ENCODE measurements at places on chromosomes 12 and 14.

DNA sequence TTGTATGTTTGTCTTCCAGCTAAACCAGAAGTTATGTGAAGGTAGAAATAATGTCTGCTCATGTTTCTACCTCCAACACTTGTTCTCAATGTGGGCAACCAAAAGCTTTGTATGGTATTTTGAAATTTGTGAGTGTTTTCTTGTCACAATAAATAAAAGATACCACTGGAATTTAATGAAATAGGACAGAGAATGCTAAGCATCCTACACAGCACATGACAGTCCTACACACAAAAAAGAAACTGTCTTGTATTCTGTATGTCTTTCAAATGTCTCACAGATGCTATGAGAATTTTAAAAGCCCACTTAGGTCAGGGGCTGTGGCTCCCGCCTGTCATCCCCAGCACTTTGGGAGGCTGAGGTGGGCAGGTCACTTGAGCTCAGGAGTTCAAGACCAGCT lies 68.9 kb downstream of the RALGAPA1 start:
- no peak for DNase-seq

DNA sequence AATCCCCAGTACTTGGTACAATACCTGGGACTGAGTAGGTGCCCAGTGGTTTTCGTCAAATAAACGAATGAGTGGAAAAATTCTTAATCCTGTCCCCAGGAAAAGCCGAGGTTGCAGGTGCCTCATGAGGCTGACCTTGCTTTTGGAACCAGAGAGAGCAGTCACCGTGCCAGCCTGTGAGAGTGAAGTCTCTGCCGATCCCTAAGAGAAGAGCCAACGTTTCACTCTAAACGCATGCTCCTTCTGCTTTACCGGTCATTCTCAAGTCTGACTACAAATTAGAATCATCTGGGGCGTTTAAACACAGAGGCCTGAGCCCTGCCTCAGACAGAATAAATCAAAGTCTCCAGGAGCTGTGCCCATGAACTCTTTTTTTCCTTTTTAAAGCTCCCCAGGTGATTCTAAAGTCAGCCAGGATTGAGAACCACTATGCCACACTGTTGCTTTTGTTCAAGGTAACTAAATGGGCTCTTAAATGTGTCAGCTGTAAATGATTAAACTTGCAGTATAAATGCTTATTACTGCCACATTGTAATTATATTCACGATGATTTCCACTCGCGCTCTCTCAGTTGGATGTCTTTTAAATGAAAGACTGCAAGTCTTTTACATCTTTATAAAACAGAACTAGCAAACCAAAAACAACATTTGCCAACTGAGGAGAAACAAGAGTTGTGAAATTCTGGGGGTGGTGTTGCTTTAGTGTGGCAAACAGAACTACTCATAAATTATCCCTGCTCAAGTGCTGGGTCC lies 26.9 kb downstream of the TCP11L2 start:
- DNase-seq = no peak

- no peak for DNase-seq
These were observed 194.2 kb downstream of the ADGRD1 start for GRCh38 chr12:131147894-131148293.

GRCh38 chr14:103738166-103738565 lies 22.6 kb downstream of the ZFYVE21 start:
- no peak for DNase-seq

GRCh38 chr12:113405694-113406093 lies 2.0 kb upstream of the SDS start:
- no peak for DNase-seq

GRCh38 chr12:44717612-44718011 lies 158.5 kb downstream of the NELL2 start:
- no peak for DNase-seq

- no peak for DNase-seq
These were observed 3.0 kb upstream of the PIANP start for GRCh38 chr12:6703631-6704030.

DNA sequence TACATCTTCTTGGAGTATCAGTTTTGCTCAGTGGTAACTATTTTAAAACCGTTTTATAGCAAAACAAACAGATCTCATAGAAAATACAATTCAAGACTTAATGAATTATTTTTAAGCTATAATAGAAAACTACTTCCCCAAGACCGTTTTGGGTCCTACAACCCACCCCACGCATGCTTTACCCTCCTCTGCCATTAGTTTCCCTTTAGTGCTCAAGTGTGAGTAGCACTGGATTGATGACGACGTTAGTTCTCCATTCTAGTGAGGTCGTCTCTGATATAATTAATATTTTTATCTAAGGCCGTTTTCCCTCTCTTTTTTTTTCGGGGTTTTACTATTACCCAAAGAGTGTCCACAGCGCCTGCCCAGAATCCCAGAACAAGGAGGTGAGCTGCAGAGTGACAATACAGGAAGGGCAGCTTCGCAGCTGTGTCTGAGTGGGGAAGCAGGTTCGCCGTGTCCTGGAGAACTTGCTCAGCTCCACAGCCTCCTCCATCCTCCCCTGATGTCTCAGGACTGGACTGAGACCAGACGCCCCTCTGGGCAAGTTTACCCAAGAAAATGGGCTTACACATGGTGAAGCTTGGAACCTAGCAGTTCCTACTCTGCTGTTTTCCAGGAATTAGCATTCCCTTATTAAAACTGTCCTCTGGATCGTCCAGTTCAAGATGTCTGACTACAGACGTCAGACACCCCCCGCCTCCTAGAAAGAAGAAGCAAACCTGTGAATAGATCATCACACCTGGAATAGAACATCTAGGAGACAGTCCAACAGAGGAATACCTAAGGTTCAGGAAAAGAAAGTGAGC lies 31.9 kb upstream of the MON2 start:
- no peak for DNase-seq

GRCh38 chr12:117468016-117468415 lies 106.6 kb upstream of the NOS1 start:
- no peak for DNase-seq

- no peak for DNase-seq
These were observed 84.9 kb downstream of the RTN1 start for GRCh38 chr14:59785629-59786028.

- no peak for DNase-seq
These were observed 9.8 kb downstream of the GALNT4 start for GRCh38 chr12:89514751-89515150.

- no peak for DNase-seq
These were observed 23.2 kb downstream of the TTC9 start for GRCh38 chr14:70664698-70665447.

GRCh38 chr12:17028348-17028747 lies 422.4 kb upstream of the LMO3 start:
- no peak for DNase-seq

GRCh38 chr14:103862393-103862782 lies 15.0 kb upstream of the PPP1R13B start:
- no peak for DNase-seq

- no peak for DNase-seq
These were observed 76.8 kb downstream of the TSPAN9 start for GRCh38 chr12:3154006-3154405.

- no peak for DNase-seq
These were observed 31.4 kb downstream of the DCP1B start for GRCh38 chr12:1972856-1973317.

DNA sequence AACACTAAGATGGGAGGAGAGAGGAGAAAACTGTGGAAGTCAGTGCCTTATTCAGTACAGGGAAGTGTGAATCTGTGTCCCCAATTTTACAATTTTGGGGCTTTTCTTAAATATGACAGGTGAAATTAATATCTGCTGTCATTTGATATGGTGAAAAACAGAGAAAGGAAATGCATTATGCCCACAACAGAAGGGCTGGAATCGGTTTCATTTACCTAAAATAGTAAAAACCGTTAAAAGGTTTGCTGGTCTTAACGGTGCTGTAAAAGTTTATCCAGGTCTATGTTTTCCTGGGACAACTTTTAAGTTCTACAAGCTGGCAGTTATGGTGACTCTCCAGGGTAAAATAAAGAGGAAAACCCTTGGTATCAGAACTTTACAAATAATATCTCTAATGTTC lies 310.8 kb downstream of the FUT8 start:
- no peak for DNase-seq

GRCh38 chr12:6193853-6194815 lies 6.1 kb upstream of the CD9 start:
- DNase-seq = no peak

DNA sequence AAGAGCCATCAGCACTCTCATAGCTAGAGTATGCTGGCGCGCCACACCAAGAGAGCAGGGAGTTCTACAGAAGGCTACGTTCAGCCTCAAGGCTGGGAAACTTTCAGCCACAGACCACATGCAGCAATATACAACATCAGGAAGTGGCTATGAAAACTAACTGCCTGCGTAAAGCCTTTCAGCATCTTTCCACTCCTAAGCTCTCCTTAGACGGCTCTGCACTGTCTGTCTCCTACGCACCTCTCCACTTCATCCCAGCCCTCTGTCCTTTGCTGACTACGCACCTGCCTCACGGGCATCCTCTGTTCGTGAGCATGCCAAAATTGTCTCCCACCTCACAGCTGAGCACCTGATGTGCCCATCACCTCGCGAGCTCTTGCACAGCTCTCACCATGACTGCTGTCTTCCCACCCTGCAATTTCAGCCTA lies 9.7 kb downstream of the MPHOSPH9 start:
- no peak for DNase-seq

DNA sequence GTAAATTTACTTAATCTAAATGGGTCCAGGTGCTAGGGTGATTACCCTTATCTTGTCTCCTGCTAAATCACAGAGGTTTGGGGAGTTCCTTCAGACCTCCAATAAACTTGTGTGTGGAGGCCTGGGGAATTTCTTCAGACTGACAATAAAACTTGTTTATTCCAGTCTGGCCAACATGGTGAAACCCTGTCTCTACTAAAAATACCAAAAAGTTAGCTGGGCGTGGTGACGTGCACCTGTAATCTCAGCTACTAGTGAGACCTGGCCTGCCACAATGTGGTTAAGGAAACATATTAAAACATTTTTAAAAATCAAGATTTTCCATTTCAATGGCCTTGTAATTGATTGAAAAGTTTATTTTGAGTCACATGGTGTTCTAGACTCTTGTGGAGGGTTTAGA lies 126.9 kb upstream of the FGD4 start:
- no peak for DNase-seq

DNA sequence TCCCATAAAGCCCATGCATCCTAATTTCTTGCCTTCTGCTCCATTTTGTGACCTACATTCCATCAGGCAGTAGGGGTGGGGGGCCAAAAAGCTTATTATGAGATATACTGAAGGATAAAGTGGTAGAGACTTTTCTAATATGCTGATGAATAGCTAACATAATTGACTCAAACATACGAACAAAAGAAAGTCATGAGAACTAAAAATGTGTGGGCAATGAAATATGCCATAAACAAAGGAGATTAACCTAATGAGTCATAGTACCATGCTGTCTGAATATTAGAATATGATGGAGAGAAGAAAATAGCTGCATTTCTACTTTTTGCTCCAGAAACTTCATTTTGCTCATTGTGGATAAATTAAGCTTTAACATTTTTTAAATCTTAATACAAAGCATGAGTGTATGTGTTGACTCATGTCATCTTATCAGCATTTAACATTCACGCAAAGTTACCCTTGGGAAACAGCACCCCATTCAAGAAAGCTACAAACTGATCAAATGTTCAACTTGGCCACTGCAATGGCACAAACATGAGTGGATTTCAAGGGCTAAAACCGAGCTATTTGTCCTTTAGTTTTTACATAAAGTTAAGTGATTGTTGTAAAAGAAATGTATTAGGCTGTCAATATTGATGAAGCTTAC lies 64.0 kb upstream of the DIO2 start:
- DNase-seq = no peak

GRCh38 chr14:32379447-32379846 lies 50.3 kb downstream of the AKAP6 start:
- no peak for DNase-seq

DNA sequence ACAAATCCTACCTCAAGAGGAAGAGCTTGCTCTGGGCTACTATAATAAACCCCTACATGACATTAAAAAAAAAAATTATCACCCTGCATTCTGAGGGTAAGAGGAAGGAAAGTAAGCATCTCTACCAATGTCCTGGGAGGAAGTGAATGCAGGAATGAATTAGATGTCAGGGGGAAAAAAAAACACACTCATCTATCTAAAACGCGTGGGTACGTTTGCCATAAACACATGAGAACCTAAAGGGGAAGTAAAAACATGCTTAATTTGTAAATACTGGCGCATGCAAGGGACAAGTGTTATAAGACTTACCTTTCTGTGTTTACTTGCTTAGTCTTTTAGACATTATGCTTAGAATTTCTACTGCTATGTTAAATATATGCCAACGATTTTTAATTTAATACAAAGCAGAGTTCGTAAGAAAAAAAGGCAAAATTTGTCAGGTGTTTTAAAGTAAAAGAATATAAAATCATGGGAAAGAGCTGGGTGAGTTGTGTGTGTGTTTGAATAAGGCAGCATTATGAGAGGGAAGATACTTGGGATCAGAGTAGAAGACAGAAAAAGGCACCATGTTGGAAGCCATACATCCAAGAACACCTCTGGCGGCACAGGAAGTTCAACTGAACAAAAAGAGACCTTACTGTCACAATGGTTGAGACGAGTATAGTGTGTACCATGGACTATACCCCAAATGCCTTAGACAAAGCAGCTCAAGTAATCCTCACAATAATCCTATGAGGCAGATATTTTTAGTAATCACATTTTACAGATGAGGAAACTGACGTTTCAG lies 1.5 kb downstream of the TMED8 start:
- no peak for DNase-seq

DNA sequence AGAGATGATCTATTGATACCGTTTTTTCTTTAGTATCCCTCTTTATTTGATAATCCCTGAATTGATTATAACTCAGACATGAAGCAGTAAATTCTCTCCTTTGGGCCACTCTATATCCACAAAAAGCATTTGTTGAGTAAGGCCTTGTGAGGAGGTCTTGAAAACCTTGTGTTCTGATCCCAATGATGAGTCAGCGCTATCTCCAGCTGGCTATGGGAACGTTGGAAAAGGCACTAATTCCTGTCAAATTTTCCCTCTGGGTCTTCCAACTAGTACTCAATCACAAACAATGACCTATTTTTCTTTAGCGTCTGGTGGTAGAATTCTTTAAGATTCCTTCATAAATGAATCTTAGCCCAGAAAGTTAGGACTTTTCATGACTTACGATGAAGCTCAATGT lies 168.4 kb upstream of the LRIG3 start:
- DNase-seq = no peak

DNA sequence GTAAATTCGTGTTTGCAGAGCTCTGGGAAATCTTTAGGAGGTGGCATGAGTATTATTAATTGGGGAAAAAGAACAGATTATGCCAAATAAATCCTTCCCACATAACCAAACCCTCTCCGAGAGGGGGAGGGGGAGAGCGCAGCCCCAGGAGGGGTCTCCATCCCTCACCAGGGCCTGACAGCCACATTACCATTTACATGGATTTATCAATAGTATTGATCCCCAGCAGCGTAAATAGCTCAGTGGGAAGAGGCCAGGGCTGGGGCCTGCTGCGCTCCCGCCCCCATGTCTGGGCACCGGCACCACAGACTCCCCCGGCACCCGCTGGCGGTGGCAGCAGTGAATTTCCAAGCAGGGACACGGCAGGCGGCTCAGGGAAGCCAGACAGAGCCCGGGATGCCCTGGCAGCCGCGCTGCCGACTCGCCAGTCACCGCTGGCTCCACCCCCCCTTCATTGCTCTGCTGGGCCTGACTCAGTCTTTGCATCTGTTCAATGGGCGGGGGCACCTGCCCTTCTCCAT lies 2.4 kb downstream of the NCOR2 start:
- no peak for DNase-seq

- DNase-seq = no peak
These were observed 329.0 kb upstream of the SFSWAP start for GRCh38 chr12:131381716-131382430.

- DNase-seq = no peak
These were observed 16.4 kb upstream of the A2M start for GRCh38 chr12:9132008-9132535.

Data from endothelial cell (in vitro differentiated cells).